Tibial artery (tissue), 4 donors: ENCODE measurements at places on chromosomes 5 and 9.

GRCh38 chr9:77673941-77674791 lies 26.0 kb upstream of the GNA14 start:
- DNase-seq = no peak

- DNase-seq = no peak
Measured at GRCh38 chr9:111799506-111799905, 4.8 kb upstream of the SHOC1 start.

- no peak for DNase-seq
Measured at GRCh38 chr9:34996181-34996904, 6.8 kb downstream of the DNAJB5 start.

DNA sequence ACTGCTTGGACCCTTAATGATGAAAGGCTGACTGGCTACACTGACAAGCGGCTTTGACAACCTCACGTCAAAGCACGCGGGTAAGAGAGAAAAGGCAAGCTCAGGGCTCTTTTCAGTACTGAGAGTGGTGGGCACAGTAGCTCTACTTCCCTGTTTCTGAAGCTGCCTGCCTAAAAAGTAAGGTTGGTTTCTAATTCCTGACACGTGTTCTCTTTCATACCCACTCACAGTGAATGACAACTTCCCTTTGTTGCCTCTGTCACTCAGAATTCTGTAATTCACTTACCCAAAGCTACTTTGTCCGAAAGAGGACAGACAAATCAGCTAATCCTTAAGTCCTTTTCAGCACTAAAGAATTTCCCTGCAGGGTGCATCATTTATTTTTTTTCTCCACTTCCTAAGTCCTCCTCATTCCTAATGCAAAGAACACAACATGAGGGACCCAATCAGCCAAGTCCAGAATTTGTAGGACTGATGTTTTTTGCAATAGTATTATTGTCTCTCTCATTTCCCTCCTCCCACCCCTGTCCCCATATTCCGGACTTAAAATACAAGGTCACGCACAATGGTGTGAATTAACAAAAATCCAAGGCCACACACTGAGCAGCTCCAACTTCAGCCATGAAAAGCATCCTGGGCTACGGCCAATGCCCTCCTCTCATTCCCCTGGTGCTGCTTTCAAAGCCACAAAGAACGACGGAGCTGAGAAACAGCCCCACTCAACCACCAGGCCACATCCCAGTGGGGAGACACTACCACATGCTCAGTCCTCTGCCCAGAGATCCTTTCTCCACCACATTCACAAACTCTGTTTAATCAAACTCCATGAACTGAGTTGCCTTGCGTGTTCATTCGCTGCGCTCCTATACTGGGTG lies 221.0 kb downstream of the TSSK1B start:
- no peak for DNase-seq

GRCh38 chr5:143200781-143201398 lies 202.6 kb downstream of the NR3C1 start:
- no peak for DNase-seq

GRCh38 chr9:138023394-138024124 lies 146.0 kb downstream of the CACNA1B start:
- peak; percentile 57 for DNase-seq

DNA sequence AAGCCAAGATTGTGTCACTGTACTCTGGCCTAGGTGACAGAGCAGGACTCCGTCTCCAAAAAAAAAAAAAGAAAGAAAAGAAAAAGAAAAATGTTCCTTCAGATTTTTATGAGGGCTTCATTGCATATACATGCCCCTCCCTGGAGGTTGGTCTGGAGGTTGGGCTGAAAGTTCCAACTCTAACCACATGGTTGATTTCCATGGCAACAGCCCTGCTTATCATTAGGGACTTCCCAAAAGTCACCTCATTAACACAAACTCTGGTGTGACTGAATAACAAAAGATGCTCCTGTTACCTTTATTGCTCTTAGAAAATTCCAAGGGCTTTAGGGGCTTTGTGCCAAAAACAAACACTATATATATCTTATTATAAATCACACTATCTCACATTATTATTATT lies 113.8 kb downstream of the TMC1 start:
- no peak for DNase-seq

- no peak for DNase-seq
Measured at GRCh38 chr9:134204041-134204440, 39.7 kb upstream of the RNU6ATAC start.

DNA sequence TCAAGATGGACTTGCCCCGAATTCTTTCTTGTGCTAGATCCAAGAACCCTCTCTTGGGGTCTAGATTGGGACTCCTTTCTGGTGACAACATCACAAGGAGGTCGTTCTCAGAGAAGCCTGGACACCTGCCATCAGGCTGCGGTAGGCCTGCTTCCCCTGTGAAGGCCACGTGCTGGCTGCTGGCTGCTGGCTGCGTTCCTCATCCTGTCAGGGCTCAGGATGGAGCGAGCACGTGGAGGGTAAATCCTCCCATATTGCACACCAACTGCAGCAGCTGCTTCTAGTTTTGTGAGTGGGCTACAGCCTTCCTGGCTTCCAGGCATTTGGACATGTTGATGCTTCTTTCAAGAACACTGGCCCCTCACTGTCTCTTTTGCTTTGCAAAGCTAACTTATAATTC lies 95.6 kb downstream of the HSPA4 start:
- DNase-seq = no peak

DNA sequence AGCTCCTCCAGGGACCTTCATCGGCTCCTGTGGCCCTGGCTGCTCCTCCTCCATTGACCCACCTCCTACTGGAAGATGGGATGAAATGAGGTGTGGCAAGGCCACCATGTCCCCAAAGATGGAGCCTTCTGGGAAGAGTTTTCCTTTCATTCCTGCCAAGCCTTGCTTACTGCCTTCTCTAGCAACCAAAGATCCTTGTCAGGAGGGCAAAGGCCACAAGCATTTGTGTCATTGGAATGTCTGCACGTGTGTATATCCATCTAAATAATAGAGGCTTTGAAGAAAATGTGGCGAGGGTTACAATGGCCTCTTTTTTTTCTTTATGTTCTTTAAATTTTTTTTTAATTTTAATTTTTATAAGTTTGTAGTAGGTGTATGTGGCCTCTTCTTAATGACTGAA lies 313.6 kb downstream of the ARHGEF28 start:
- no peak for DNase-seq

DNA sequence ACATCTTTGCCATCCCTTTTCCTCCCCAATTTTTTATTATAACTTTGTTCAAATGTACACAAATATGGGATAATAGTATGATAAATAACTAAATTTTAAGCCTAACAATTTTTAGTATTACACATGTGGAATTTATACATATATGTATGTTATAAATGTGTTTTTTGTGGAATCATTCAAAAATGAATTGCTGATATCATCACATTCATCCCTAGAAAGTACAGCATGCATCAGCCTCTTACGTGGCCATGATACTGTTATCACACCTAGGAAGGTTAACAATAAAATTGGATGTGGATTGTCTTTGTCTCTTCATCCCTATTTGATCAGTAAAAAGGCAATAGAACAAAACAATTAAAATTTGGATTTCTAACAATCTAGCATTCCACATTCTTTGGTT lies 73.7 kb upstream of the DAP start:
- no peak for DNase-seq

- DNase-seq = no peak
Measured at GRCh38 chr9:131657940-131658339, 81.9 kb downstream of the RAPGEF1 start.

DNA sequence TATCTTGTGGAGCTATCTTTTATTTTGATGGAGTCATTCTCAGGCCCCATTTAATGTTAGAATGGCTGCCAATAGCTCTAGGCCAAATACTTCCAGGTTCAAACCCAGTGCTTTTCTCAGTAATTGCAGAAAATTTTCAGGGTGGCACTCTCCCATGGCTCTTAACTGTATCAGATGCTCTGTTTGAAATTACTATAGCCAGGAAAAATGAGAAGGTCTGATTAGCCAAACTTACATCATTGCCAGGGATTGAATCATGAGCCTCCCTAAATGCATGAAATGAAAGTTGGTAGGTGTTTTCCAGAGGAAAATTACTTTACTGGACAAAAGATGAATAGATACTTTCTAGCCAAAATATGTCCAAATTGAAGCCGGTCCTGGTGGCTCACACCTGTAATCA lies 404.8 kb downstream of the MAT2B start:
- DNase-seq = no peak

GRCh38 chr9:14924230-14925219 lies 14.3 kb upstream of the FREM1 start:
- no peak for DNase-seq

- no peak for DNase-seq
Measured at GRCh38 chr9:130414081-130414731, 30.6 kb upstream of the ASS1 start.

GRCh38 chr9:134717924-134718645 lies 76.5 kb downstream of the COL5A1 start:
- DNase-seq = no peak

- no peak for DNase-seq
Measured at GRCh38 chr9:94286116-94286515, 27.0 kb downstream of the ZNF169 start.

GRCh38 chr9:121738968-121739367 lies 87.5 kb downstream of the DAB2IP start:
- DNase-seq = peak; percentile 89

- DNase-seq = no peak
Measured at GRCh38 chr5:93285461-93285860, 295.6 kb downstream of the NR2F1-AS1 start.

DNA sequence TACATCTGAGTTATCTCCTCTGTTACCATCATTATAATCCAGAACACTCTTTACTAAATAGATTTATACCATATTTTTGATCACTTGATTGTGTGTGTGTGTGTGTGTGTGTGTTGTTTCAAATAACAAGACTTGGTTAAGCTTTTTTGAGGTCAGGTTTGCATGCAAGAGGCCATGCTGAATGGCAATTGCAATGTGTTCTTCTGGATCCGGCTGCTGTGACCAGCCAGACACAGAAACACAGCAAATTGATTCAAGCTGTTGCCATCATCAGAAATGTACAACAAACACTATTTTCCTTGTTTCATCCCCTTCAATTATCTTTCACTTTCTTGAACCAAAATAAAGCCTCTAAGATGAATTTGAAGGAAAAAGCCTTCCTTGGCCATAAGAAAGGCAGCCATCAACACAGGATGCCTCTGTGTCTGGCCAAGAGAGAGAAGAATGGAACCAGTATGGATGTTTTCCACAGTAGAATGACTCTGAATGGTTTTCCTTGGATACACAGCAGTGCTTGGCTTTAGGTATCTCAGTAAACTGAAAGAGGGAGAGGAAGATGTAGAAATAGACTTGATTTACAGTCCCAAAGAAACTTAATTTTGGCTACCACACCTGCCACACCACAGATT lies 53.9 kb downstream of the DPYSL3 start:
- no peak for DNase-seq

- DNase-seq = peak; percentile 24
Measured at GRCh38 chr9:116945817-116946216, 258.7 kb downstream of the TRIM32 start.

GRCh38 chr5:41093803-41094202 lies 22.7 kb upstream of the MROH2B start:
- no peak for DNase-seq

GRCh38 chr5:5271786-5272321 lies 131.7 kb downstream of the ADAMTS16 start:
- no peak for DNase-seq

DNA sequence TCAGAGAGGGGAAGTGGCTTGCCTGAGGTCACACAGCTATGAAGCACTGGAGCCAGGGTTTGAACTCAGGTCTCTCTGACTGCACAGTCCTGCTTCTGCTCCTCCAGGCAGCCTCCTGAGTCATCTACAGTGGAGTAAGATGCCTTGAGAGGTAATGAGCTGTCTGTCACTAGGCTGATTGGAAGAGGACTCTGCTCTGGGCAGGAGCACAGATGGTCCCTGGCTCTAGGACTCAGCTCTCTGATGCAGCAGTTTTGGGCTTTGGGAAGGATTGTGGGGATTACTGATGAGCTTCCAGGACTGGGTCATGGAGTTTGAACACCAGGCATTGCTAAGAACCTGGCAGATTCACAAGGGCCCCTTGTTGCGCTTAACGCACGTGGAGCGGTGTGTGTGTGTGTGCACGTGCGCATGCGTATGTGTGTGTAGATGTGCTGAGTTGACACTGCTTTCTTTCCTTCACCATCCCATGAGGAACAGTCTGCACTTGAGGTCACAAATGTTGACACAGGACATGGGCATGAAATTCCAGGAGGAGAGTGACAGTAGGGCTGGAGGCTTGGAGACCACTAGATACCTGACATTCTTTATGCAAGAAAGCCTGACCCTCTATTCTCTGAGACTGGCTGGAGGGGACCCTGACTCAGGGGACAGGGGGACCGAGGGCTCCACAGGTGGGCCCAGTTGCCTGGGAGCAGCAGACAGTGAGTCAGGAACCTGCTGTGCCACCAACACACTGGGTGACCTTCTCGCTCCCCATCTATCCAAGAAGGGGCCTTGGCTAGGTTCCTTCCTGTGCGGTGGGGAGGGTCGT lies 170.5 kb downstream of the RGS3 start:
- peak; percentile 10 for DNase-seq

- DNase-seq = no peak
Measured at GRCh38 chr9:88937248-88937647, 54.0 kb upstream of the S1PR3 start.

DNA sequence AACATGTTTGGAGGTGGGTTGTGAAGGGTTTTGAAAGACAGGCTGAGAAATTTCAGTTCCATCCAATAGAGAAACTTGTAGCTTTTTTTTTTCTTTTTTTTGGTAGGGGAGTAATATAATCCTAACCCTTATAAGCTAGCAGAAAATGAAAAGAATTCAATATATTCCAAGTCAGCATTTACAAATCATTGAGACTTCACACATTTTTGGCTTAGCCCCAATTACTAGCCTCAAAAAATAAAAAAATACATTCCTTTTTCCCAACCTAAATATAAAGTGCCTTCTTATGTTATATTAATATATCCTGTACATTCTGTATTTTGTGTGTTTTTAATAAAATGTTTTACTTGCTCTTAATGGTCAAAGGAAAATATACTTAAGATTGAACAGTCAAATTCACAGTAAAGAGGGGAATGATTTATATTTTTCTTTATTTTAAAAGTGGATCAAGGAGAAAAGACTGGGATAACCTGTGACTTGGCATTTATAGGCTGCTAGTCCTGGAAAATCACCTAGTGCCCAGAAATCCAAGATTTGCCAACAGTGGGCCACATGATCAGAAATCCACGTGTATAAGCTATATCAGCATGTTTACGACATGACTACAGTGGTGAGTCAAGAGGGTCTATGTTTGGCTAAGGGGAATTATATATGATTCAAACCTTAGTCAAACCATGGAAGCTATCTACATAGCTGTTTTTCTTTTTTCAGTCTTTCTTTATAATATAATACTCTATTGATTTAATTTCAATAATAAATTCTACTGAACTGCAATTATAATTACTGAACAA lies 14.5 kb downstream of the HACD4 start:
- DNase-seq = no peak

GRCh38 chr9:4798281-4799032 lies 5.7 kb downstream of the RCL1 start:
- DNase-seq = no peak

GRCh38 chr5:1140818-1141189 lies 28.9 kb upstream of the SLC12A7 start:
- no peak for DNase-seq

- DNase-seq = no peak
Measured at GRCh38 chr5:43661102-43661501, 58.1 kb downstream of the NNT start.
